Stimulated activated naive CD4-positive, alpha-beta T cell treated with Interleukin-2 at 50 U/mL for 16 hours (primary cell): ENCODE measurements at places on chromosomes 7 and 10.

DNA sequence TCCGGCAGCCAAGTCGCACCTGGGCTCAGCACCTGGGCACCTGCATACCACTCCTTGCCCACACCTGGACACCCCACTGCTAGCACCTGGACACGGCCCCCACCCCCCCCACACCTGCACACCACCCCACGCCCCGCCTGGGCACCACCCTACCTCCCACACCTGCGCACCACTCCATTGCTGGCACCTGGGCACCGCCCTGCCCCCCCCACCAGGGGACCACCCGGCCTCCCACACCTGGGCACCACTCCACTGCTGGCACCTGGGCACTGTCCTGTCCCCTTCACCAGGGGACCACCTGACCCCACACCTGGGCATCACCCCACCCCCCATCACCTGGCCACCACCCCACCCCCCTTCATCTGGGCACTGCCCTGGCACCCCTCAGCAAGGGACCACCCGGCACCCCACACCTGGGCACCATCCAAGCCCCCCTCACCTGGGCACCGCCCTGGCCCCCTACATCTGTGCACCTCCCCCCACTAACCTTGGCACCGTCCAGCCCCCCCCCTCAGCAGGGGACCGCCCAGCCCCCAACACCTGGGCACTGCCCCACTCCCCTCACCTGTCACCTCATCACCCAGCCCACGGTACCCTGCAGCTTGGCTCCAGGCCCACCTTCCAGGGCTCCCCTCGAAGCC is 33.8 kb upstream of the RNF32 start:
- DNase-seq: no peak

DNA sequence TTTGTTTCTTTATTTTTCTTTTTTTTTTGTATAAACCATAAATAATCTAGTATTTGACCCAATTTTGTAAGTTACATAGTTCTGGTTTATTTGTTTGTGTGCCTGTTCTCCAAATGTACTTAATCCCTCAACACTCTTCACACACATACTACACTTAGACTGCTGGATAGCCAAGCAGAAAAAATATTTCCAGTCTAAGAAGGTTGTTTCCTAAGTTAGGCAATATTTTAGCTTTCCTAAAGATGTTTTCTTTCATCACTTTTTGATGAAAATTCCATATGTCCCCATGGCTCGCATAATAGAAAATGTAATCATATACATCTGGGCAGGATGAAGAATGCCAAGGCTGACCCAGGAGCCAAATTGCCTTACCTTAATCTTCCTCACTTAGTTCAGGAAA is 105.3 kb downstream of the PPP1R3A start:
- DNase-seq: no peak

DNA sequence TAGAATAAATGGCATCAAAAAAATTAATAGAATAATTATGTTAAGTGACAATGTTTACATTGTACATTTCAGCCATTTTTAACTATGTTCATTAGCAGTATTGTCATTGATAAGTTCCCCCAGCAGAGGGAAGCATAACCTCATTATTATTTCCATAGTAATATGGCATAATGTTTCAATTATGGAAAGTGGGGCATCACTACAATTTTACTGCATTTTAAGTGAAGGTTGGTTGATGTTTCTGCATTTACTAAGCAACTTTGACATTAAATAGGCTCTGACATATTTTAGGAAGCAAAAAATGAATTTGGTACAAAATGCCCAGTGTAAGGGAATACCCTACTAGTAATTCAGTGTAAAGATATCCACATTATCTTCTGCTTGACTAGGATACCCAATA is 218.3 kb downstream of the SEMA3A start:
- no peak for DNase-seq

GRCh38 chr10:47009215-47009838 is 98.1 kb downstream of the PTPN20 start:
- DNase-seq: no peak

GRCh38 chr10:68364101-68364886 is 31.6 kb upstream of the PBLD start:
- no peak for DNase-seq

- no peak for DNase-seq
Measured at GRCh38 chr10:90718182-90718581, 139.7 kb downstream of the HTR7 start.

DNA sequence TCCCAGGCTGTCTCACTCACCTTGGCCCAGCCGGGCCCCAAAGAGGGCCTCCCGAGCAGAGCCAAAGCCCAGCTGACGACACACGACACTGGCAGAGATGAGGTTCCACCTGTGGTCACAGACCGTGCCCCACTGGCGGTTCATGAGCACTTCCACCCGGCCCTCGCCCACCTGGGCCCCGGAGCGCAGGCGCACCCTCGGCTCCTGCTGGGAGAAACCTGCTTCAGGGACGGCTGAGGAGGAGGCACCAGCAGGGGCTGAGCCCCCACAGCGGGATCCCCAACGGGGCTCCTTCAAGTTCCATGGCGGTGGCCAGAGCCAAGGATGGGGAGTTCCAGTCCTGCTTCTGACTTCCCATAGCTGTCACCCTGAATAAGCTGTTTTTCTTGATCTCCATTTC is 10.0 kb downstream of the LOXL4 start:
- DNase-seq: no peak

DNA sequence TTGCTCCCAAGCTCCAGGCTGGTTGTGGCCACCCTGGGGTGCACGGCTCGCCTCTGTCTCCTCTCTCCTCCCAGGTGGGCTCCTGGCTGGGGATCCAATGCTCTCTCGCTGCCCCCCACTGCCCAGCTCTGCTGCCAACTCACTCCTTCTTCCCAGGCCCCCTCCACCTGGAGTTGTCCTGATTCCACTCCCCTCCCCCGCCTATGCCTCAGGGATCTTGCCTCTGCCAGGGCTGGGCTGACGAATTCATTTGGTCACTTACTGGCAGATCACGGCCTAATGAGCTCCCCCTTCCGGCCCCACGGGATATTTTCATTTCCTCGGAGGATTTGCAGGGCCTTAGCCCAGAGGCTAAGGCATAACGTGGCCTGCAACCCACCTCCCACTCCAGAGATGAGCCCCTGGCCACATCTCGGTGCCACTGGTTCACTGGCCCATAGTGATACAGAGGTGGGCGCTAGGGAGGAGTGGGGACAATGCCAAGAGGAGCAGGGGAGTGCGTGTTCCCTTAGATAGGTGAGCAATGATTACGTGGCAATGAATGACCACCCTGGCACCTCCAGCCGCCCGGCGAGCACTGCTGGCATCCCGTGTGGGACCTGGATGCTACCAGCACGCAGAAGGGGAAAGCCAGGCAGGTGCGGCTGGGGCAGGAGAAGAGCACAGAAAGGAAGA is 344.6 kb upstream of the SHH start:
- DNase-seq: no peak

DNA sequence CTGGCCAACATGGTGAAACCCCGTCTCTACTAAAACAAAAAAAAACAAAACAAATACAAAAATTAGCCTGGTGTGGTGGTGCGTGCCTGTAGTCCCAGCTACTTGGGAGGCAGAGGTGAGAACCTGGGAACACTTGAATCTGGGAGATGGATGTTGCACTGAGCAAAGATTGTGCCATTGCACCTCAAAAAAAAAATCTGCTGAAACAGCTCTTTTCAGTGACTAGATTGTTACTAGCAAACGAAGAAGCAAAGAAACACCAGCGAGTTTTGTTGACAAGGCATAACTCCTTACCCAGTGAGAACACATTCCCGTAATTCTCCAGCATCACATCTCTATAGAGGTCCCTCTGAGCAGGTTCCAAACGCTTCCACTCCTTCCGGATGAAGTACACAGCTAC is 6.7 kb downstream of the ZNF3 start:
- DNase-seq: no peak

GRCh38 chr10:17657103-17657500 is 13.2 kb downstream of the STAM start:
- DNase-seq: no peak

DNA sequence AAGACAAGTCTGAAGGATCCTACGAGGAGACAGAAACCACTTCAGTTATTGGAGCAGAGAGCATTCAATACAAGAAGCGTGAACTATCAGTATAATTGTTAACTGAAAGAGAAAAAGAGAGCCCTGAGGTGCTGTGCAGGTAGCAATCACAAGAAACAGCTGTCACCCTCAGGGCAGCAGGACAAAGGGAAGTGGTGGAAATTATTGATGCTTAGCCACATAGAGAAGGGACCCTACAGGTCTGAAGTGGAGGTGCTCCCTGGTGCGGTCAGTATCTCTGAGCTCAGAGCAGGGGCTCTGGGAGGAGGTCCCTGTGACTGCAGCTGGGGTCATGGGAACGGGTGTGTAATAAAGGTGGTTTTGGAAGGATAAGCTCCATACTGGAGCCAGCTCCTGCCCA is 97.8 kb upstream of the KLF6 start:
- no peak for DNase-seq

- no peak for DNase-seq
Measured at GRCh38 chr10:59698326-59698725, 11.3 kb downstream of the SLC16A9 start.

GRCh38 chr7:139046143-139046542 is 10.3 kb upstream of the ZC3HAV1L start:
- no peak for DNase-seq

DNA sequence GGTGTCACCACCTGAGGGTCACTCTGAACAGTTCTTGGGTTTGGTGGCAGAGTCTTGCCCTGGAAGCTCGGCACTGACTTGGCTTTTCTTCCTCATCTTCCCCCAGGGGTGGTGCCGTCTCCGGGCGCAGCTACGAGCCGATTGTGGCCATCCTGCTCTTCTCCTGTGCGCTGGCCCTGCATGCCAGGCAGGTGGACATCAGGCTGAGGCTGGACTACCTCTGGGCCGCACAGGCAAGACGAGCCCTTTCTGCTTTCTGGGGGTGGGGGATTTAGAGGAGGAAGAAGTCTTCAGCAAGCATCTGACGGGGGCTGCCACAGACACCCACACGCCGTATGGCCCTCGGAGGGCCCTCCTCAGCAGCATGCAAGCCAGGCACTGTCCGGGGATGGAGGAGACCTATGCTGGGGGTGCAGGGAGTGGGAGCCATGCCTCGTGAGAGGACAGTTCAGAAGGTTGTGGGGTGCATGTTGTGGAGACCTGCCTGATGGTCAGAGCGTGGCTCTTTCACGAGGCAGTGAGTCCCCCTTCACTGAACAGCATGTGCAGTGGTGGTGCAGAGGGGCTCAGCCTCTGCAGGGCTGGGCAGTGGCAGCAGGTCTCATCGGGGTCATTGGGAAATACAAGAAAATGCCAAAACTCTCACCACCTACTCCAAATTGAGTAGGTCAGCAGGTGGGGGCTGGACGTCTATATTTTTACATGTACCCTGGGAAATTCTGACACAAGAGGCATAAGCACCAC is 112.4 kb downstream of the ADCY1 start:
- no peak for DNase-seq

DNA sequence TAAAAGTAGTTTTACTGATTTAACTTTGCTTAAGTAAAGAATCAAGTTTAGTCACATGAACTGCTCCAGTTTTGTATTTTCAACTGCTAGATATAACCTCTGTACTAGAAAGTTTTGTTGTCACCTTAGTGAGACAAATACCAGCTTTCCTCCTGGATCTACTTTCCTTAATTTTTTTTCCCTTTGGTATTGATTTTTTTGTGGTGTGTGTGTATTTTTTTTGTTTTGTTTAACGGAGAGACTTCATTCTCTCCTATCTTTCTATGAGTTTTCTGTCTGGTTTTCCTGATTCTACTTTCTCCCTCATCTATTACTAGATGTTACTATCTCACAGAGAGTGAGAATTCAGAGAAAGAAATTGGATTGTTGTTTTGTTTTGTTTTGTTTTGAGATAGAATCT is 52.0 kb downstream of the TASOR2 start:
- DNase-seq: no peak

GRCh38 chr7:80637911-80638765 is at the start of gene CD36:
Gene CD36 (plus strand): TSS chr7:80638642. CDS start chr7:80646741, 8,099 bp downstream.
- no peak for DNase-seq

DNA sequence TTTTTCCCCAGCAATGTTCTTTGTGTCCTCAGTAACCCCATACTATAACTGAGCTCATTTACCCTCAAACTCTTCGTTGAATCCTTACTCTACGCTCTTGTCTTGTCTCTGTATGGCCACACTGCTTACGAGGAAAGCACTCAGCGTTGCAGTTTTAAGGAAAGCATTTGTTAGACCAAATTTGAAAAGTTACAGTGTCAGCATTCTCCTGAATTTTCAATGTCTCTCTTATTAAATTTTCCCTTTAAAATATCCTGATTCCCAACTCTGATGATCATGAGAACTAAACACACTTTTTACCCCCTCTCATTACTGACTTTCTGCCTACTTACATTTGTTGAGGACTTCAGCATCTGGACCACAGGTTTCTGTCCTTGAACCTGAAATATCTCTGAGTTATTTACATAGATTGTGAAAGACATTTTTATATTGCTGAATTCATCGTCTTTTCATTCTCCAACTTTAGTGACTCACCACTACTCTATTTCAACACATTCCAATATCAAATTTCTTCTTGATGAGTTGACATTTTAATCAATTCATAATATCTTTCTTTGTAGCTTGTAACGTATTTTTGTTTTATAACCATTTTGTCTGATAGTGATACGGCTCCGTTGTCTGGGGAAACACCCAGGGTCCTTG is 19.8 kb upstream of the VWDE start:
- no peak for DNase-seq

GRCh38 chr7:54985426-54986330 is 33.1 kb upstream of the EGFR start:
- DNase-seq: no peak

- DNase-seq: no peak
Measured at GRCh38 chr10:110020265-110020664, 12.5 kb downstream of the ADD3 start.

DNA sequence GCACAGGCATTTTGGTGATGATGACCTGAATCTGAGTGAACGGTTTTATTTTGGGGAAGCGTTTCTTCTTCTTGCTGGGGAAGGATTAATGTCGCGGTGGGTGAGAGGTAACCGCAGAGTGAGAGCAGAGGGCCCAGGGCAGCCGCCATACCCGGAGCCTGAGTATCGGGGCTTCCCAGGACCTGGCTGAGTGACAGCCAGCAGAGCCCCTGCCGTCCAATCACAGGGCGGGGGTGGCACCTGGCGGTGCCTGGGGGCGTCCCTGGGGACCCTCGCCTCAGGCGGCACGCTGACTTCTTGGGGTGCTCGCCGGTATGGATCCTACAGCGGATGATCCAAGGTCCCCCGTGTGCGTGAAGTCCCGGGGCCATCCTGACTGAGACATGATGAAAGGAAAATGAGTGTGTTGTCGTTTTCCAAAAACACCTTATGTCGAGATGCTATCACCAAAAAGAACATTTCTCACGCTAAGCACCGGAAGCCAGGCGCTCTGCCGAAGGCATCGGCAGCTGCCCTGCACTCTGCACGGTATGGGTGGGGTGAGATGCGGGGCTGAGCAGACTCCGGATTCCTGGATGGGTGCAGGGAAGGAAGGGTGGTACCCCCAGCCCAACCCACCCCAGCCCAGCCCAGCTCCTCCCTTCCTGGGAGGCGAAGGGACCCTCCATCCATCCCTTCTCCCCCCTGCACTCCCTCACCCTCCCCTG is 227.9 kb upstream of the SHH start:
- no peak for DNase-seq
